ENCODE measurements at places on chromosomes 7 and 10.
A peak's percentile ranks its signal among the peaks of the same experiment; 100 is the strongest.

DNA sequence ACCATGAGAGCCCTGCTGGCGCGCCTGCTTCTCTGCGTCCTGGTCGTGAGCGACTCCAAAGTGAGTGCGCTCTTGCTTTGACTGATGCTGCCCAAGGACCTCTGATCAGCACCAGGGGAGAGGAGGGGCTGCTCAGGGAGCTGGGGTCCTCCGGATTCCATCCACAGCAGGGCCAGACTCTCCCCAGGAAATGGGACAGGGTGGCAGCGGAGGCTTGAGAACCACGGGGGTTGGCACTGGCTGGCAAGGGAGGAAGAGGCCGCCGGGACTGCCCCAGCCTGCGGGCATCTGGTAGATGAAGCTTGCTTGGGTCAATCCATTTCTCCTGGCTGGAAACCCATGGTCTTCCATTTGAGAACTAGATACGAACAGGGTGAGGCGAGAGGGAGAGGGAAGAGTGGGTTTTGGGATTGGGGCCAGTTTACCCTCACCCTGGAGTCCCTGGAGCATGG, 647 bp downstream of the PLAU start:
- DNase-seq = no peak

- no peak for DNase-seq
These were observed 259.5 kb downstream of the PLXDC2 start for GRCh38 chr10:20075713-20076112.

GRCh38 chr7:154879629-154880028, 123.3 kb downstream of the PAXIP1 start:
- DNase-seq = no peak

- DNase-seq = no peak
These were observed 19.7 kb downstream of the MBL2 start for GRCh38 chr10:52752801-52753445.

GRCh38 chr10:4801405-4801804, 24.6 kb upstream of the AKR1E2 start:
- DNase-seq = no peak

- DNase-seq = no peak
These were observed 44.0 kb downstream of the LDB3 start for GRCh38 chr10:86712317-86712707.

- no peak for DNase-seq
These were observed 38.6 kb upstream of the TNRC18 start for GRCh38 chr7:5462216-5462615.

DNA sequence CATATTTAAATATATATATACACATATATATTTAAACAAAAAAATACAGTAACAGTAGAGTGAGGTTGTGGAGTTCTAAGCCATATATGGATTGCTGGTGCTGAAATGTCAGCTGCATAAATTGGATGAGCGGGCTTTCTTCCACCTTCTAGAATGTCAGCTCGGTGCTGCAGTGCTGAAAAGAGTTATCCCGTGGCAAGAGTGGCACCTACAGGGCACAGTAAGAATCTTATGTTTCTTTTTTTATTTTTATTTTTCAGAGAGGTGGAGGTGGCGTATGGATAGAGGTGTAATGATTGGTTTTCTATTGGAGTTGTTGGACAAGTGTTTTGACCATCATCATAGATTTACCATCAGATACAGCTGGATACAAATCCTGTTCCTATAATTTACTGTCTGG, 86.2 kb upstream of the DYNC1I1 start:
- peak; percentile 69 for DNase-seq

GRCh38 chr10:84265418-84265817, 20.6 kb downstream of the RGR start:
- DNase-seq = no peak

DNA sequence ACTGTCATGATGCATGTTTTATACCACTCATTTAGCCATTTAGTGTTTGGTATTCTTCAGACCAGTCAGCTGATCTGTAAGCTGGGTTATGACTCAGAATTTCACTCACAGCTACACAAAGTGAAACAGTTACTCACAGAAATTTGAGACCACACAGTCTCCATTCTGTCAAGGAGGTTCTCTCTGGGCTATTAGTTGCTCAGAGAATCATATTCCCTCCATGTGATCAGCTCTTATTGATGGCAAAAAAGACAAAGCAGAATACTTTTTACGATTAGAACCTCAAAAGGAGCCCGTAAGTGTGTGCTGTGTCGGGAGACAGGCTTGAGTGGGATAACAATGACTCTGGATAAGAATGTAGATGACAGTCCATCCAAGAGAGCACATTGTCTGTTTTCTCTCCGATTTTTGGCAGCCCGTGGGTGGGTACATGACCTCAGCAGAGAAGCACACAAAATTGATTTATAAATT, 277.6 kb upstream of the SORCS1 start:
- DNase-seq = peak; percentile 49

DNA sequence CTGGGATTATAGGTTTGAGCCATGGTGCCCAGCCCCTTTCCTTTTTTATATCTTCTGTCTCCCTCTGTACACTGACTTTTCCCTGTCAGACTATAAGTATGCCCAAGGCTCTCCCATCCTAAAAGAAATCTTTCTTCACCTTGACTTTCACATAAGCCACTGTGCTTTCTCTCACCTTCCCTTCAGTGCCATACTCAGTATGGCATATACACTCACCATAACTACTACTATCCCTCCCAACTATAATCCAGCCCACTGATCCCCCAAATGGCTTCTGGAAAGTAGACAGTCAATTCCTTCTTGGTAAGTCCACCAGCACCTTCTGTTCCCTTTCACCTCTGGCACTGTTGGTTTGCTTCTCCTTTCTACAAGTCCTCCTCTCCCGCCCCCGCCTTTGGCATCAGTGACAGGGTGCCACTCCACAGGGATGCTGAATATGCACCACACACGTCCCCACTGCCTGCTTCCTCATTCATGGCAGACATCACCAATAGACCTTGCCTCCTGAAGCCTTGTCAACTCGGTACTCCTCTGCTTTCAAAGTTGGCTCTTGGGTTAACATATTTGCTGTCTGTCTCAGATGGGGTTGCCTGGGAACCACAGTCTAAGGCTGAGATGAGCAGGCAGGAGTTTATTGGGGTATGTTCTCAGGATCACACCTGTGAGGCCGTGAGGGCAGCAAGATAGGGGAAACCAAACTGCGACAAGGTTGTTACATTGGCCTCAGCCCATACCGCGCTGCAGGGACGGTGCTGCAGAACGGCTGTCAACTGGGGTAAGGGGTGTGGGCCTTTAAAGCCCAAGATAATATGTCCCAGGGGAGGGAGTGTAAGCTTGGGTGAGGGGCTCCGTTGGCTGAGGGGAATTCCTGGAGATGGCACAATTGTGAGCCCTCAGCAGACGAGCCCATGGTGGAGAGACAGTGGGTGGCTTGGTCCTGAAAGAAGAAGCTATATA, 7.2 kb upstream of the PSAP start:
- no peak for DNase-seq

DNA sequence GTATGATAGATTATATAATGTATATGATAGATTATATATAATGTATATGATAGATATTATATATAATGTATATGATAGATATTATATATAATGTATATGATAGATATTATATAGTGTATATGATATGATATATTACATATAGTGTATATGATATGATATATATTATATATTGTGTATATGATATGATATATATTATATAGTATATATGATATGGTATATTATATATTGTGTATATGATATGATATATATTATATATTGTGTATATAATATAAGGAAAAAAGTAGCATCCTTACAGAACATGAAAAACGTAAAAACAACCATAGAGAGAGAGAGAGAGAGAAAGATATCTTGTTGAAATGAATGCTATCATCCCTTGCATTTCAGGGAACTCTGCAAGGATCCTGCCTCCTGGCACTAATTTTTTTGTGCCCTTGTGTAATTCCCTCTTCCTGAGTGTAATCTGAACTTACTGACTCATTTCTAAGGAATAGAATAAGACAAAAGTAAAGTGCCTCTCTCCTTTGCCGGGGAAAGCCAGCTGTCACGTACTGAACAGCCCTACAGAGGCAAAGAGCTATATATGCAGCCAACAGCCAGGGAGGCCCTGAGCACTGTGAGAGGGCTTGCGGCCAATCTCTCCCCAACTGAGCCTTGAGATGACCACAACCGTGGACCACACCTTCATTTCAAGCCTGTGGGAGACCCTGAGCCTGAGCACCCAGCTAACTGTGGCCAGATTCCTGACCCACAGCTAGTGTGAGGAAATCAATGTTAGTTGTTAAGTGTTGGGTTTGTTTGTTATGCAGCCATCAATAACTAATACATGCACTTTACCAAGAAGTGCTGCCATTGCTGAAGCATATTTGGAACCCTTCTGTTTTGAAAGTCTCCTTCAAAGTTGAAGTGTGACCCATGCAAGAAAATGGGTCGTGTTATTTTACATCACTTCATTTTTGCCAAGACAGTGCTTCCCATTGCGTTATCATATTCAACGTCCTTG, 61.1 kb upstream of the EZH2 start:
- peak; percentile 66 for DNase-seq

DNA sequence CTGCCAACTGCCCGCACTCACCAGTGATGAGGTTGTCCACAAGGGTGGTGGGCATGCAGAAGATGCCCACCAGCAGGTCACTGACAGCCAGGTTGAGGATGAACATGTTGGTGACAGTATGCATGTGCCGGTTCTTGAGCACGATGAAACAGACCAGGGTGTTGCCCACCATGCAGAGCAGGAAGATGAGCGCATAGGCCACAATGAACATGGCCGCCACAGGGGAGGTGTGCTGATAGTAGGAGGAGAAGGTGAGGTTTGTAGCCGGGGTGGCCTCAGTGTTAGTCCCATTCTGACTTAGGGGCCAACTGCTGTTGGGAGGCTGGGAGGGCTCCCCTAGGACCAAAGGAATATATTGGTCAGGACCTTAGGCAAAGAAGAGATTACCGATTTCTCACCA, 17.7 kb downstream of the NPFFR1 start:
- DNase-seq = no peak

DNA sequence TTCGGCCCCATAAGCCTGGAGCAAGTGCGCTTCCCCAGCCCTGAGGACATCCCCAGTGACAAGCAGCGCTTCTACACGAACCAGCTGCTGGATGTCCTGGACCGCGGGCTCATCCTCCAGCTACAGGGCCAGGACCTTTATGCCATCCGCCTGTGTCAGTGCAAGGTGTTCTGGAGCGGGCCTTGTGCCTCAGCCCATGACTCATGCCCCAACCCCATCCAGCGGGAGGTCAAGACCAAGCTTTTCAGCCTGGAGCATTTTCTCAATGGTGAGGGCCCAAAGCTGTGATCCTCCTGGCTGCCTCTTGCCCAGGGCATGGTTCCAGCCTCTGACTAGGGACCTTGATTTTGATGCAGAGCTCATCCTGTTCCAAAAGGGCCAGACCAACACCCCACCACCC, 10.1 kb downstream of the IRF5 start:
- no peak for DNase-seq

- peak; percentile 97 for DNase-seq
These were observed 35.9 kb downstream of the ACSM6 start for GRCh38 chr10:95229724-95230627.

DNA sequence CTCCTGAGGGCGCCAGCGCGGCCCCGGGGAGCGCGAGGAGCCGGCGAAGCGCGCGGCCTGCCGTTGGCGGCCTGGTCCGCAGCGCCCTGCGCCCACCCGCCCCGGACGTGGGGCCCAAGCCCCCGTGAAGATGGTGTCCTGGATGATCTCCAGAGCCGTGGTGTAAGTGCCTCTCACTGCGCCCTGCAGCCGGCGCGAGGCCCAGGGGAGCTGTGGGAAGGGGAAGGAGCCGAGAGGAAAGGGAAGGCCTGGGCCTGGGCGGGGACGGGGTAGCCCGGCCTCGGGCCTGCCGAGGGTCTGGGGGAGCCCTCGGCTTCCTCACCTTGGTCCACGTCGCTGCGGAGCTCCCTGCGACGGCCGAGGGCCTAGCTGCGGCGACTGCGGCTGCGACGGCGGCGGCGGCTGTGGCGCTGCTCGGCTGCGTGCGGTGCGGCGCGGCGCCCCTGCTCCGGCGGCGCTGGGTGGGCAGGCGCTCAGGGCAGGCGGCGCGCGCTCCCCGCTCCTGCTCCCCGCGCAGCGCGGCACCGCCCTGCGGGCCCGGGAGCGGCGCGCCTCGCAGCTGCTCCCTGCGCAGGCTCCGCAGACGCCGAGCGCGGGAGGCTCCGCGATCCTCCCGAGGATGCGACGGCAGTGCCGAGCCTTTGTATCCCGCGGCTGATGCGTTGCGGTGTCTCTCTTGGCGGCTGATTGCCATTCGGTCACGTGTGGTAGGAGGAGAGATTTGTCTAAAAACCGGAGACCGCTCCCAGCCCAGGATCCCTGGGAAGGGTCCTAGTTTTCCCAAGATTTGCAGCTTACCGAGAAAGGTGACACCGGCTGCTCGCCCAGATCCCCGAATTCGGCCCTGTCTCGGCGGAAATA, 445 bp downstream of the REEP3 start:
- DNase-seq = peak; percentile 71
